Left ventricle myocardium inferior (tissue), 1 donor: ENCODE measurements at places on chromosomes 1 and 21. TPM values are rescaled to one million over a fixed set of nuclear protein-coding genes. Genes with fewer than 3 reads are reported as not detected.

Gene TTC13
- total RNA-seq = 6.7 TPM

Gene ADAMTS4
- 14.1 TPM for total RNA-seq

Gene TBX15
- 0.63 TPM for total RNA-seq

Gene PGBD2
- 3.9 TPM for total RNA-seq

Gene NR0B2
- 7.2 TPM for total RNA-seq

- no peak for DNase-seq
Measured at GRCh38 chr1:224759681-224760091, 143.6 kb downstream of the CNIH3 start.

DNA sequence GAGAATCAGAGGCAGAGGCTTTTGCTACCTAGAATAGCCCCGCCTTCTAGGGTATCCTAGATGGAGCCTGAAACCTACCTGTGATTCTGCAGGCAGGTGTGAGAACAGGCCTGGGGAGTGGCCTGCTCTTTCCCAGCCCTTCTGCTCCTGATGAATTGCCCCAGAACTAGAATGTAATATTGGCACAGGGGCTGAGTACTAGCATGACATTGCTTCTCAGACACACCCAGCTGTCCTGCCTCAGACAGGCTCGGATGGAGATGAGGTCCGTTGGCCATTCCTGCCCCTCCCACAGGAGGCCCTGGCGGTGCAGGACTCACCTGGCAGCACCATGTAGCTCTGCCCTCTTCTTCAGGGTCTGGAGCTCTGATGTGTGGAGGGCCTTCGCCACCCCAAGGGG lies 237.6 kb downstream of the GRIK3 start:
- no peak for DNase-seq

DNA sequence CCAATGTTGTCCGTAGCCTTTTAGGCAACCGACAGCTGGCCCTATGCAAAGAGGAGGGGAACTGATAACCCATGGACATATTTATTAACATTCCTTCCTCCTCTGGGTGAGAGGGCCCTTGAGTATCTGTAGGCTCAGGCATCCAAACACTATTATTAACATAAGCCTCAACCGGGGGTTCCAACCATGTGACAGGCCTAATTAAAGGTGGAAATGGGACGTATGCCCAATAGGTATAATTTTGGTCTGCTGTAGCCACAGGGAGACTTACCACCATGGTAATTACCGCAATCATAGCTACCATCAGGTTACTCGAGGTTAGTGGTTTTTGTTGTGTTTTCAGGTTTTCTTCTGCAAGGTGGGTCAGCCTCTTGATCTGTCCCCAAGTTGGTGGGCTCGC lies 5.3 kb downstream of the DAP3 start:
- DNase-seq = no peak

DNA sequence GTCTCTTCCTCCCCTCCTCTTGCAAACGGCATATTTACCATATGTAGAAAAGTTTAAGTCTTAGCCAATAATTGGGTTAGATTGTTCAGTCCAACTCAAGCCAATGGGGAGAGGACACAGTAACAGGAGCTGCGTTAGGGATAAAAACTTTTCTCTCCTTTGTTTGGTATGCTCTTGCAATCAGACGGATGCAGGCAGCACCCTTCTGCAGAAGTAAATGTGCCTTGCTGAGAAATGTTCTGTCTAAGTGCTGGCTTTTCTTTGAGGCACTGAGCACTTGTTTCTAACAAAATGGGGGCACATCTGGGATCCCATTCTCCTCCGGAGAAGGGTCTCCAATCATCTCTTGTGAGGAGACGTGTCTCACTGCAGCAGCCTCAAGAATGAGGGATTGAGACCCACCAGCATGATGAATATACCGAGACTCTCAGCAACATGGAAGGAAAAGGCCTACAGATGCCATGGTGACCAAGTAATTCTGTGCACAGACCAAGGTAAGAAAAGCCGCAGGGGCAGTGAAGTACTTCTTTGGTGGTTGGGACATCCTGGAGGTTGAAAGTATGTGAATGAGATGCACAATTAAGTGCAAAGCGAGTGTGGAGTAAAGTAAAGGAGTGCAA lies 20.7 kb upstream of the GNG4 start:
- DNase-seq = no peak

DNA sequence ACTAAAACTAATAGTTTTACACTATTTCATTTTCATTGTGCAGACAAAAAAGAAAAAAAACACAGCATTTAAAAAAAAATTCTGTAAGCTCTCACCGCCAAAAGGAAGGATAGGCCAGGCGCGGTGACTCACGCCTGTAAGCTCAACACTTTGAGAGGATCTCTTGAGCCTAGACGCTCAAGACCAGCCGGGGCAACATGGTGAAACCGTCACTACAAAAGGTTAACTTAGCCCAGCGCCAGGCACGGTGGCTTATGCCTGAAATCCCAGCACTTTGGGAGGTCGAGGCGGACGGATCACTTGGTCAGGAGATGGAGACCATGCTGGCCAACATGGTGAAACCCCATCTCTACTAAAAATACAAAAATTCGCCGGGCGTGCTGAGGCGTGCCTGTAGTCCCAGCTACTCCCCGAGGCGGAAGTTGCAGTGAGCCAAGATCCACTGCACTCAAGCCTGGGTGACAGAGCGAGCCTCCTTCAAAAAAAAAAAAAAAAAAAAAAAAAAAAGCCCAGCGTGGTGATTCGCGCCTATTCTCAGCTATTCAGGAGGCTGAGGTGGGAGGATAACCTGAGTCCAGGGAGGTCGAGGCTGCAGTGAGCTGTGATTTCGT lies 14.3 kb upstream of the SPEN start:
- peak; percentile 42 for DNase-seq

- peak; percentile 18 for DNase-seq
Measured at GRCh38 chr21:44946254-44947041, 6.6 kb downstream of the SLX9 start.

DNA sequence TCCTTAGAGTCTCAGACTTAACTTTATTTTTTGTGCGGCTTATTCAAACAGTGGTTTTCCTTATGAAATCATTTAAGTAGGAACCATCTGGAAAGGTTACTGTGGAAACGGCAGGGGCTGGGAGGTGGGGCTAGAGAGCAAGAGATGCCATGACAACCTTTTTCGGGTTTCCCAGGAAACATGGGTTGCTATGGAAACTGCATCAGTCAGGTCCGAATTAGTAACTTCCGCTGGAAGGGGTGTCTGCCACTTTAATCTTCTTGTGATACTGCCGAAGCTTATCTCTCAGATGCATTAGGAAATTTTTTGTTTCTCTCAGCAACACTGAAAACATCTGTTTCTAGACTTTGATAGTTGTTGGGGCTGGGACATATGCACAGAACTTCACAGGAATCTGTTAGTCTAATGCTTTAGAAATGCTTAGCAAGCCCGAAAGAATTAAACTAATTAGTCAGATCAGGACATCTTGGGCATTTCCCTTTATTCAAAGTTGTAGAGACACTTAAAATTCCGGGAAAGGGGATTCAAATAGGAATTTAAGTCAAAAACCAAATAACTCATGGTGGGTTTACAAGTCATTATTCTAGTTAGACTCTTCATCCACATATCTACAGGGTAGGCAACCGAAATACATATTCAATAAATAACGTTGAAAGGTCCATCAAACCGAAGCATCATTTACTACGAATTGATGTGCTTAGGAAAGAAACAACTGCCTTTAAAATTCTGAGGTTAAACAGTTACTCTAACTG lies 2.6 kb downstream of the KCNA3 start:
- DNase-seq = no peak

GRCh38 chr1:94142022-94142421 lies 21.1 kb upstream of the ABCA4 start:
- DNase-seq = no peak

DNA sequence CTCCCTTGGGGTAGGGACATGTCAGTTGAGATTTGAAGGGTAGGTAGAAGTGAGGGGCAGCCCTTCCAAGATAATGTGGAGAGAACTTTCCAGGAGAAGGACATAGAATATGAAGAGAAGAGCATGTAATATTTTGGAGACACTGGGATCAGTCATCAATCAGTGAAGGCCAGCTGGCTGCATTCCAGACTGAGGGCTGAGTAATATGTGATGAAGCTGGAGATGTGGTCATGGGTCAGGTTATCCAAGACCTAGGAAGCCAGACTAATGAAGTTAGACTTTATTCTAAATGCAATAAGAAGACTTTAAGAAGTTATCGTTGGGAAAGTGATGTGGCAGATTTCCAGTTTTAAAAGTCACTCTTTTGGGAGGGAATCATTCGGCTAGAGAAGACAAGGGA lies 262.0 kb downstream of the HMCN1 start:
- peak; percentile 18 for DNase-seq

DNA sequence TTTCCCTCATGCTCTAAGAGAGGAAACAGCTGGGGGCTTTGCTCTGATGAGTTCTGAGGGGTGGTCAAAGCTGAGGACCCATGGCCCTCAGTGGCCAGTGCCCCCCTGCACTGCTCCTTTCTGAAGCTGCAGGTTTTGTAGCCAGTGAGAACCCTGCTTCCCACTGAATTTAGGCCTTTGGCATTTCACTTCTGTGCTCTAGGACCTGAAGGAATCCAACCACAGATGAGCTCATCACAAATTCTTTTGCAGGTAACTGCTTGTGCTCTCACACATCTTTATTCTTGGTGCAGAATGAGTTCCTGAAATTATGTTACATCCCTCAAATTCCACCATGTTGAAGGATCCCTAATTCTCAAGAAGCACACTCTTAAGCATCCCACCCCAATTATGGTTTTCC lies 248.7 kb upstream of the IRF2BP2 start:
- no peak for DNase-seq

DNA sequence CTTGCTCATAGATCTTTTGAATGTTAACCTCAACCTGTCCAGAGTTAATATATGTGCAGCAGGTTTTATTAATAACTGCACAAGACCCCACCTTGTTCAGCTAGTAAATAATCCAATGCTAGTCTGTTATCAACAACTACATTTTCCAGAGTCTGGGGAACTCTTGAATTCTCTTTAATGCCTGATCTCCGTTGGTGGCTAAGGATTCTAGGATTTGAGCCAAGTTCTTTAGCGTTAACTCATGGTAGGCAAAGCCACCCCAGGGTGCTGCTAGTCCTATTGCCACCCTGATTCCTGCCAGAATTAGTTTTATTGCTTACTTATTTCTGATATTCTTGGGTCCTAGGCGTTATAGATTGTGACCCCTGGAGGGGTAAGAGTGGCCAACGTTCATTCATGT lies 12.8 kb downstream of the BACE2 start:
- DNase-seq = no peak

DNA sequence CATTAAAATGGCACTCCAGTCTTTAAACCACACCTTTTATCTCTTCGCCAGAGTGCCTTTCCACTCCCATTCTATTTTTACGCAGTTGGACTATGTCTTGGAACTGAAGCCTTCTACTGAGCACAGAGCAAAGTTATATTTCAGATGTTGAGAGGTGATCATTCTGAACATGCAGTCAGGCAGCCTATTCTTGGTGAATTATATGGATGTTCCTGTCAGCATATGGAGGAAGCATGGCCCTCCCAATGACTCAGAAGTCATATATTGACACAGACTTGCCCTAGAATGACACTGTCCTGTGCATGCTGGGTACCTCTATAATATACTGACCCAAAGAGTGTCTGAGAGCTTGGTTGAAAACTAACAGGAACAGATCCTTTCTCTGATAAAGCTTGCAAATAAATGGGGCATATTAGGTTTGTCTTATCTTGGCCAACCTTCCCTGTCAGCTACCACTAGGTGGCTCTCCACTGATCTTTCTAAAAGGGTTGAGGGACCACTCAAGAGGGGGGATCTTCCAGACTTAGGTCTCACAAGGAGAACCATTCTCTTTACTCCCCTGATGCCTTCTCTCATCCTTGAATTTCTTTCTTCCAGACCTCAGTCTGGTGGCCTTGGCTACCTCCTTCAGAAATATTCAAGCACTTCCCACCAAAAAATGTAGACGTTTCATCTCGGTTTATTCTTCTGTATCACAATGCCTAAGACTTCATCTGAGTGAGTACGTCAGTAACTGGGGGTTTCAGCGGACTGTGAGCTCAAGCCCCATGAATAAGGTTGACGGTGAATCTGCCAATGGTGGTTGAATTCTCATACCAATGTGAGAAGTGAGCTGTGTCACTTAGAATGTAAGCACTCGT lies 11.8 kb upstream of the ALG14 start:
- DNase-seq = no peak

GRCh38 chr1:206122686-206123085 lies 5.5 kb upstream of the AVPR1B start:
- no peak for DNase-seq
